SJSA1 (cell line): ENCODE measurements at places on chromosomes 1 and 21. TPM values are rescaled to one million over a fixed set of nuclear protein-coding genes. Genes with fewer than 3 reads are reported as not detected.
A peak's percentile ranks its signal among the peaks of the same experiment; 100 is the strongest.

DNA sequence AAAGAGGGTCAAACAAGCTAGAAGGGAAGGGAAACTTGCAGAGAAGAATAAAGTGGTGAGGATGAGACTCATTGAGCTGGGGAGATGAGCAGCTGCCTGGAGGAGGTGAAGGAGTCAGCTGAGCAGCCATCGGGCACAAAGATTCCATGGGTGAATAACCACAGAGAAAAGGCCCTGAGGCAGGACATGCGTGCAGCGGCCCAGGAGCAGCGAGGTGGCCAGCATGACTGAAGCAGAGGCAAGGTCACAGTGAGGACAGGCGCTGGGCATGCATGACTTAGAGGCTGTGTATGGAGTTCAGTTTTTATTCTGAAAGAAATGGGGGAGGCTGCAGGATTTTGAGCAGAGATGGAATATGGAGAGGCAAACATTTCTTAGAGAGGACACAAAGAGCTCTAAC is 24.9 kb downstream of the OLFML2B start:
- no peak for DNase-seq
- H3K27ac ChIP-seq, result no peak overlapping the region
- H3K36me3 ChIP-seq, result no peaks in the 10 kb centered on the region
- no peak overlapping the region for H3K4me3 ChIP-seq

GRCh38 chr1:189350983-189351616 is 1126.6 kb downstream of the BRINP3 start:
- H3K27me3 ChIP-seq, result no peaks in the 10 kb centered on the region
- no peak for DNase-seq
- no peak overlapping the region for H3K4me3 ChIP-seq
- H3K36me3 ChIP-seq, result no peaks in the 10 kb centered on the region

- H3K4me1 ChIP-seq, result peaks cover 47% of the 10 kb centered on the region
- no peak overlapping the region for H3K4me3 ChIP-seq
- no peak for DNase-seq
- no peak overlapping the region for H3K27ac ChIP-seq
These were observed 73.4 kb downstream of the UCK2 start for GRCh38 chr1:165900576-165901380.

DNA sequence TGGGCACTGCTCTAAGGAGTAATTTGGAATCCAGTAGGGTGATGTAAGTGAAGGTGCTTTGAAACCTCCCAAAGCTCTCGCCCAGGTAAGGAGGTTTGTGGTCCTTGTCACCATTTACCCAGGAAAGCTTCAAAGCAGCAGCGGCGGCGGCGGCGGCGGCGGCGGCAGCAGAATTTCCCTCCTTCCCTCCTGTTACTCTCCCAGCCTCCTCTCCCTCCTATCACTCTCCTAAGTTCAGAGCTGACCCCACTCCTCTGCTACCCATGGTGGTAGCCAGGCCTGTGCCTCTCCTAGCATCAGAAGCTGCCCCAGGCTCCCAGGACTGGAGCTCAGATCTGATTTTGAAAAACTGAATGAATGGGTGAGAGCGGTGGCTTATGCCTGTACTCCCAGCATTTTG is 60.7 kb downstream of the ACBD3 start:
- no peak overlapping the region for H3K4me3 ChIP-seq
- H3K27ac ChIP-seq, result no peak overlapping the region
- DNase-seq, result no peak
- peaks cover 54% of the 10 kb centered on the region for H3K4me1 ChIP-seq
- no peaks in the 10 kb centered on the region for H3K36me3 ChIP-seq
- no peaks in the 10 kb centered on the region for H3K27me3 ChIP-seq

- H3K27me3 ChIP-seq, result no peaks in the 10 kb centered on the region
- H3K4me1 ChIP-seq, result peaks cover 6% of the 10 kb centered on the region
- no peaks in the 10 kb centered on the region for H3K36me3 ChIP-seq
These were observed 8.9 kb upstream of the LEFTY1 start for GRCh38 chr1:225897595-225898514.

The NPR1 gene
- total RNA-seq, result 0.05 TPM in 1 of 2 replicates, not detected in the other

- no peak overlapping the region for H3K27ac ChIP-seq
- DNase-seq, result peak; percentile 40
- H3K36me3 ChIP-seq, result no peaks in the 10 kb centered on the region
- peaks cover 42% of the 10 kb centered on the region for H3K27me3 ChIP-seq
- no peak overlapping the region for H3K4me3 ChIP-seq
These were observed 11.2 kb downstream of the SIM2 start for GRCh38 chr21:36709868-36710728.
